ENCODE measurements at places on chromosomes 12 and 14. TPM values are rescaled to one million over a fixed set of nuclear protein-coding genes. Genes with fewer than 3 reads are reported as not detected.

GRCh38 chr12:69435644-69436043 is 34.5 kb upstream of the FRS2 start:
- DNase-seq = no peak

DNA sequence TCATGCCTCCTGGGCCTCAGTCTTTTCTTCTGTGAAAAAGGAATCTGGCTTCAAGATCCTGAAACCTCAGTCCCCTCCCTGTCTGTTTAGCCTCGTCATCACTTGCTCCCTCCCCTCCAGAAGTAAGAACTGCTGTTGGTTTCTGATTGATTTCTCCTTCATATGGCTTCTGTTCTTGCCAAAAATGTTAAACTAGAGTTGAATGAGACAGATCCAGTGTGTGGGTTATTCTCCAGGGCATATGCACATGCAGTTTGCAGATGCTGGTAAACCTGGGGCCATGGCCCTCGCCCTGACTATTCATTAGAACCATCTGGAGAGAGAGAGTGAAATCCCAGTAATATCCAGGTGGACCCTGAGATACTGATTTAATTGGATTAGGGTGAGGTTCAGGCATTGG is 175.1 kb downstream of the TMEM132C start:
- no peak for DNase-seq

DNA sequence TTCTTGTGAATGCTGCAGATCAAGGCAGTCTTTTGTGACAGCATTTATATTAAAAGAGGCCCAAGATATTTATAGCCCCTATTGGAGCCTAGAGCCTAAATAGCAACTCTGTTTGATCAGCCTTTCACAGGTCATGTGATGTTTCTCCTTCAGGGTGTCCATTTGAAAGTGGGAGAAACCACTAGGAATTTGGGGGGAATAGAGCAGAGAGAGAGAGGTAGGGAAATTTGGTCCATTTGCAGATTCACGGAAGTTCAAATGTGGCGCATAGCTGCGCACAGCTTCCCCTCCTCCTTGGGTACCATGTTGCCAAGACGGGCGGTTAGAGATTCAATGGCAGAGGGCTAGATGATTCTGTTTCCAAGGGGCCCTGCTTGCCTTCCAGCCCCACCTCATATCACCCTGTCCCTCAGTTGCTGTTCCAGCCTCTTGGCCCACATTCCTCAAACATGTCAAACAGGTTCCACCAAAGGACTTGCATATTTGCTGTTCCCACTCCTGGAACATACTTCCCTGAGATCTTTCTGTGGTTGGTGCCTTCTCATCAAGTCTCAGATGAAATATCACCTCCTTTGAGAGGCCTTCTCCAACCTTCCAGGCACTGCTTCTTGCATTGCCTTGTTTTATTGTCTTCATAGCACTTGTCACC is 220.8 kb downstream of the CHST11 start:
- DNase-seq = no peak

GRCh38 chr12:117884161-117884560 is 84.6 kb downstream of the KSR2 start:
- DNase-seq = no peak

FAM181A gene
- not detected for polyA plus RNA-seq

COX8C gene
- not detected for polyA plus RNA-seq

PPP1R1A gene
- polyA plus RNA-seq = 217 TPM

GNB3 gene
- 1.4 TPM for polyA plus RNA-seq

Measured in kidney (tissue), 22 donors.